ENCODE measurements at places on chromosomes 4 and X.

DNA sequence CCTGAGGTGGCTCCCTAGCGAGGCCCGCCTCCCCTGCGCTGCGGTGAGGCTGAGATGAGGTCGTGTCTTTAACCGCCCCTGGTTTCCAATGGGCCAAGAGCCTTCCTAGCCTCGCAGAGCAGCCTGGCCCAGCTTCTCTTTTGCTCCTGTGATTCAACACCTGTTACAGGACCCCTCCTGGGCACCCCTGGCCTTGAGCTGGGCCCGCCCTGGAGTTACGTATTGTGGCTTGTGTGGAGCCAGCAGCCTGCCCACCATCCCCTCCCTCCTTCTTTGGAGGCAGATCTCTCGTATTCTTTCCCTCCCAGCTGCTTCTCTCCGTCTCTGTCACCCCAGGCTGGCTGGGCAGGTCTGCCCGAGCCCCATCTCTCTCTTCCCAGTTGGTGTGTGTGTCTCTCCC, 19.3 kb upstream of the UBA1 start:
- DNase-seq: no peak

DNA sequence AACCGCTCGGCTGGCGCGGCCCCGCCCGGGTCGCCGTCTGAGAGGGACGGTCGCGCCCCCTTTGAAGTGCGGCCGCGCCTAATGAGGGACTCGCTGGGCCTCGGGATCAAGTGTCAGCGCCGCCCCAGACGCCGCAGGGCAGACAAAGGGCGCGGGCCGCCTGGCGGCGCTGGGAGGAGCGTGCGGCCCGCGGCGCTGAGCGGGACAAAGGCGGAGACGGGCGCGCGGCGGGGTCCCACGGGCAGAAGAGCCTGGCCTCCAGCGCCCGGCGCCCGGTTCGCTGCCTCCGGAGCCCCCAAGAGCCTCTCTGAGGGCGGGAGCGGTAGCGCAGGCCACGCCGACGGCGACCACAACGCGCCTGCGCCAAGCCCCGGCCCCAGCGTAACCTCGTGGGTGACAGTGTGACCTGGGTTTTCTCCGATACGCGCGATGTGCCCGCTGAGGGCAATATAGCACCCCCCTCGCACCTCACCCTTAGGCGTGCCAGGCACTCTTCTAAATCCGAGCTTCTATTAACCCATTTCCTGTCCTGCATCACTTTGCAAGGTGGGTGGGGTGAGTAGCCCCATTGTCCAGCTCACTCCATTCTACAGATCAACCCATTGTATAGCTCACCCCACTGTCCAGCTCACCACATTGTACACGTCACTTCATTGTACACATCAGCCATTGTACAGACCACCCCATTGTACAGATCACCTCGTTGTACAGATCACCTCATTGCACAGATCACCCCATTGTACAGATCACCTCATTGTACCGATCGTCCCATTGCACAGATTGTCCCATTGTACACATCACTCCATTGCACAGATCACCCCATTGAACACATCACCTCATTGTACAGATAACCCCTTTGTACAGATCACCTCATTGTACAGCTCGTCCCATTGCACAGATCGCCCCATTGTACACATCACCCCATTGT, 33.7 kb upstream of the STX18 start:
- no peak for DNase-seq

- DNase-seq: no peak
These were observed 13.6 kb upstream of the CXCL2 start for GRCh38 chr4:74112399-74113105.

DNA sequence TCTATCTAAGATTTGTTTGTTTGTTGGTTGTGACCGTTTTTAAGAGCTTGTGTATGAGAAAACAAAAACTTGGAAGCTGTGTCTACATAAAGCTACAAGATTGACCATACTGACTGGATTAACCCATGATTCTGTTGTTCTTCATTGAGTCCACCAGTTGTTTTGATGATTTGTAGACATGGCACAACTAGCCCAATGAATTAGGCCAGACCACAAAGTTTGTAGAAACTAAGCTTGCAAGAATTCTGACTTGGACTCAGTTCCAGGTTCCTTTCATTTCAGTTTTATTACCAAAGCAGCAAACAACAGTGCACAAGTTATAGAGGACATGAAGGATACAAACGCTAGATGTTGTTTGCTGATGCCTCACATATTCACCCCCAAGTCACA, 119.3 kb downstream of the RASGEF1B start:
- DNase-seq: no peak

GRCh38 chrX:30680618-30681017, 27.4 kb downstream of the GK start:
- DNase-seq: no peak

- peak; percentile 14 for DNase-seq
These were observed 135.7 kb upstream of the MAMLD1 start for GRCh38 chrX:150227321-150227860.

GRCh38 chr4:140269369-140269768, 104.1 kb upstream of the SCOC start:
- no peak for DNase-seq

DNA sequence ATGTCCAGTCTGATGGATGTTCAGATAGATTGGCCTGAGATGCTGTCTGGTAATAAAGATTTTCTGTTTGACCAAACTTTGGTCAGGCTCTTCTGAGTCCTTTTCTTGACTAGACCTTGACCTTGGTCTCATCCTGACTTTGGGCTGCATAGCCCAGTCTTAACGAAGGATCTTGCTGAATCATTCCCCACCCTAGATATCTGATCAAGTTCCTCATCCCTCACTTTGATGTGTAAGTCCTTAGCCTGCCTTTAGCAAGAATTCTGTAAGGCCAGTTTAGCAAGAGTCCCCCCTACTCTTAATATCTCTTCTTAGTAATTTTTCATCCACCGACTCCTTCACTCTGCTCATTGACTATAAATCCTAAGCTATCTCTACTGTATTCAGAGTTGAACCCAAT, 244.4 kb upstream of the JADE1 start:
- DNase-seq: no peak

DNA sequence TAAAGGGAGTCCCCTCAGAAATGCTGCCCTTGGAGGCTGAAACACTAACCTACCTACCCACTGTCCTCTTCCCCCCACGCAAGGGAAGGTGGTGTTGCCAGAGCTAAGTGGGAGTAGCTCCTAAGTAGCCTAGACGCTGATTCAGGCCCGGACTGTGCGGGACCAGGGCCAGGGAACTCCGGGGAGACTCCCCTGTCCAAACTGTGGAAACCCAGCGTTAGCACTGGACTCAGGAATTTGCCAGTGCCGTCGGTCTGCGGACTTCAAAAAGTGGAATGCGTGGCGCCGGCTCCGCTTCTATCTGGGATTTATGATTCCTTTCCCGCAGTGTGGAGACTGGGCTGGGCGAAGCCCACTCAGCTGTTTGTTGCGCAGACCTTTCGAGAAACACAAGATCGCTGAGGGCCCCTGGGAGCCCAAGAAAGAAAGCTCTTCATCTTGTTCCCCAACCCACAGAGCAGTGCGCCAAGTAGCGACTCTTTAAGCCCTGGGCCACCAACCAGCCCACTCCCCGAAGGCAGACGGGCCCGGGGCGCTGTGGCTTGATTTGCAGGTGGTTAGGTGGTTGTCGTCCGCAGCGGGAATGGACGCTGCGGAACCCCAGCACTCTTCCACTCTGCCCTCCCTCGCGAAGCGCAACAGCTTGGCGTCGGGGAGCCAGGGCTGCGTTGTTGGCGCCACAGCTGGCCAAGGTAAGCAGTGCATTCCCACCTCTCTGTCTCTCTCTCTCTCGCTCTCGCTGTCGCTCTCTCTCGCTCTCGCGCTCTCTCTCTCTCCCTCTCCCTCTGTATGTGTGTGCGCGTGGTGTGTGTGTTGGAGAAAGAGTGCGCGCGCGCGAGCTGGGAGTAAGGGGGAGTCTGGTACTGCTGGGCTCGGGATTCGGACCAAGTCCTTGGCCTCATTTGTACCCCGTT, 2.0 kb downstream of the TMEM255A start:
- no peak for DNase-seq

- DNase-seq: no peak
These were observed 1056.3 kb upstream of the IGFBP7 start for GRCh38 chr4:58166490-58166889.

DNA sequence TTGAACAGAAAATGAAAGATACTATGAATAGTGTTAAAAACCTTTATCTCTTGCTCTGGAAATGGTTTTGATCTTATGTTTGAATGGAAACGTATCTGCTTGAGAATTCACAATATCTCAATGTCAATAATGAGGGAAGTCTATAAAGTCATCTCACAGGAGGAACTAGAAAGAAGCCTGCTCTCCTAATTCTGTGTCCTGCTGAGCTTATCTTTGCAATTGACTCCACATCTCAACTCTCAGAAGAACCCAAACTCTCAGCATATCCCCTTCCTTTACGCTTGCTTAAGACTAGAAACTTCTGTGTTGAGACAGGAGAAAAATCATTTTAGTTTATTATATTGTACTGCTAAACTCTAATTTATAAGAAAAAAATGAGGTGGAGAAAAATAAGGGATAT, 8.3 kb upstream of the PF4V1 start:
- DNase-seq: no peak

DNA sequence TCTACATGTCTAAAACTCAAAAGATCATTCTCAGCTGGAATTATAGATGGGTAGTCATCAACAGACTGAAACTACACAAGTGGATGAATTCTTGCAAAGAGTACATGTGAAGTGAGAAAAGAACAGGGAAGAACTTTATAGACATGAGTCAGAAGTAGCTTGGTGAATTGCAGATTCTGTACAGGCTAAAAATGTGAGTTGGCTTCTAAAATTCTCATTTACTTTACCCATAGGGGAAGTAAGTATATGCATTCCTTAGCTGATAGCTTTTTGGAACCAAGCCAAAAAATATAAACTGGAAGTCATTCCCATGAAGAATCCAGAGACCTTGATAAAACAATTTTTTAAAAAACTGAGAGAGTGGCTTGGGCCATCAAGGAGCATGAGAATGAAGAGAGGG, 584.2 kb upstream of the FTHL17 start:
- DNase-seq: no peak

DNA sequence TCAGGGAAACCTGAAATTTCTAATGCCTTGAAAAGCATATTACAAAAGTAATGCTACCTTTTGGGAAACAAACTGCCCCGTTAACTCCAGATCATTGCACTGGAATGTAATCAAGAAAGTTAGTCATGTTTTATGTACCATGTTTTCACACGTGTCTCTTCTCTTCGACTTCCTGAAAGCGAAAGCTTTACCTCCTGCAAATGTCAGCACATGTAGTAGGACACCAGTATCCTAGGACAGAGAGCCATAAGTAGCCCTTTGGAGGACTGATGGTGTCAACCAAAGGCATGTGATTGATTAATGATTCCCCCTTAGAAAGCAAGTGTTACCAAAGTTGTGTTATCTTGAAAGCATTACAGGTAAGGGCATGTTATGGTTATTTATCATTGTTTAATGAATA, 8.8 kb upstream of the MND1 start:
- no peak for DNase-seq

- DNase-seq: peak; percentile 49
These were observed 118.8 kb downstream of the SMIM20 start for GRCh38 chr4:26032630-26033317.

DNA sequence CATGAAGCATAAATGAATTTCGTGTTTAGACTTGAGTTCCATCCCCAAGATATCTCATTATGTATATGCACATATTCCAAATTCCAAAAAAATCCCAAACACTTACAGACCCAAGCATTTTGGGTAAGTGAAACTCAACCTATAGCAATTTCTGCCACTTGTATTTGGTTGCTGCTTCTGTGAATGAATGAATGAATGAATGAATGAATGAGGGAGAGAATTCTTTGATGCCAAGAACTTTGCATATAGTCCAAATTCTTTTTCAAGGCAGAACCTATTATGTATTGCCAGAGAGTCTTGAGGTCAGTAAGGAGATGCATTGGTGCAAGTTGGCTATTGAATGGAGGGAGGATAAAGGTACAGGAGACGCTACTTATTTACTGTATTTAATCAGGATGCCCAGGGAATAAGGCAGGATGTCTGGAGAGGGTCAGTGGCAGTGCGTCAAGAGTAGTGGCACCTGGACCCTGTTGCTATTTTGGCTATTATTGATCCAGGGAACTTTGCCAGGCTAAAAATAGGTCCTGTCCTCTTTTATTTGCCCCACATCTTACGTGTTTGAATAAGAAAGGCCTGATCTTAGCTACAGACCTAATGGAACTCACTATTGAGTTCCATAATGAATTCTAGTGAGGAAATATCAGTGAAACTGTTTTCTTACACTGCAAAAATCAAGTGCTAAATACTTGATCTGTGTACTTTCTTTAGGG, 33.9 kb downstream of the ANAPC4 start:
- no peak for DNase-seq

GRCh38 chr4:61319156-61319555, 119.0 kb downstream of the ADGRL3 start:
- DNase-seq: no peak

- peak; percentile 46 for DNase-seq
These were observed 6.2 kb downstream of the TCEAL9 start for GRCh38 chrX:103362474-103362873.

DNA sequence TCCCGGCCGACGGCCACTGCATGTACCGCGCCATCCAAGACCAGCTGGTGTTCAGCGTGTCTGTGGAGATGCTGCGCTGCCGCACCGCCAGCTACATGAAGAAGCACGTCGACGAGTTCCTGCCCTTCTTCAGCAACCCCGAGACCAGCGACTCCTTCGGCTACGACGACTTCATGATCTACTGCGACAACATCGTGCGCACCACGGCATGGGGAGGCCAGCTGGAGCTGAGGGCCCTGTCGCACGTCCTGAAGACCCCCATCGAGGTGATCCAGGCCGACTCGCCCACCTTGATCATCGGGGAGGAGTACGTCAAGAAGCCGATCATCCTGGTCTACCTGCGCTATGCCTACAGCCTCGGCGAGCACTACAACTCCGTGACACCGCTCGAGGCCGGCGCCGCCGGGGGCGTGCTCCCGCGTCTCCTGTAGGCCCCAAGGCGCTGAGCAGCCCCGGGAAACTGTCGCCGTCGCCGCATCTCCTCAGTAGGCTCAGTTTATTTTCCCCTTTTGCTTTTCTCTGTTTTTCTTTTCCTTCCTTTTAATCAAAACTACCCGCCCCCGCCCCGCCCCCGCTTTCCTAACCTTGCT, 799 bp downstream of the OTUD6A start:
- DNase-seq: no peak

- no peak for DNase-seq
These were observed 64.1 kb upstream of the UBQLN2 start for GRCh38 chrX:56499372-56499771.

- no peak for DNase-seq
These were observed 383.7 kb downstream of the IDS start for GRCh38 chrX:149121206-149121920.

- no peak for DNase-seq
These were observed 232.4 kb downstream of the DCTD start for GRCh38 chr4:182684796-182685195.

DNA sequence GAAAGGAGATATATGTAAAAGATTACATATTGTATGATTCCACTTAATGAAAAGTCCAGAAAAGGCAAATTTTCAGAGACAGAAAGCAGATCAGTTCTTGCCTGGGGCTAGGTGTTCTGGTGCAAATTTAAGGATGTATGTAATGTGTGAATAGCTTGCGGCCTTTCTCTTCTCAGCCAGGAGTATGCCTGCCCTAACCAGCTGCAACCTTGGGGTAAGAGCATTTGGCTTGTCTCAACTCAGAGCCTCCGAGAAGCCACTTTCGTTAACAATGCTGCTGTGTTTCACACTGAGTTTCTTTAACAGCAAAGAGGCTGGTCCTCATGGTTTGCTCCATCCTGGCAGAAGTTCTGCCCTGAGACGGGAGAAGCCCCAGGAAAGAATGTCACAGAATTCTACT, 102.7 kb downstream of the SPCS3 start:
- no peak for DNase-seq

- peak; percentile 16 for DNase-seq
These were observed 1.2 kb downstream of the PPARGC1A start for GRCh38 chr4:23888421-23889319.

- DNase-seq: no peak
These were observed 48.1 kb downstream of the NPY1R start for GRCh38 chr4:163284304-163284703.
